ENCODE measurements at places on chromosomes 6 and 20.

DNA sequence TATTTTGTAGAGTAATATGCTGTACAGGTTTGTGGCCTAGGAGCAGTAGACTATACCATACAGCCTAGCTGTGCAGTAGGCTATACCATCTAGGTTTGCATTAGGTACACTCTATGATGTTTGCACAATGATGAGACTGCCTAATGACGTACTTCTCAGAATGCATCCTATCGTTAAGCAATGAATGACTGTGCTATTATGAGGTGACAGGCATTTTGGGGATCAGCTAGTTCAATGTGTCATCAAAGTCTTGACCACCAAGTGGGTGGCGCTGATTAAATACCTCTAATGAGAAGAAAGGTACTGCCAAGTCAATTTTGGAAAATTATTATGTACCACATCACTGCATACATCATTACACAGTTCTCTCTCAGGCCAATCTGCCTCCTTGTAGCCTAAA, 190.2 kb downstream of the BACH2 start:
- H3K4me1 ChIP-seq = peaks cover 38% of the 10 kb centered on the region
- DNase-seq = no peak
- H3K27ac ChIP-seq = no peak overlapping the region
- H3K36me3 ChIP-seq = no peaks in the 10 kb centered on the region
- H3K27me3 ChIP-seq = no peaks in the 10 kb centered on the region

GRCh38 chr6:25703005-25703404, 51.0 kb downstream of the SCGN start:
- no peaks in the 10 kb centered on the region for H3K36me3 ChIP-seq
- no peak overlapping the region for H3K4me3 ChIP-seq
- no peak overlapping the region for H3K27ac ChIP-seq
- DNase-seq = no peak

DNA sequence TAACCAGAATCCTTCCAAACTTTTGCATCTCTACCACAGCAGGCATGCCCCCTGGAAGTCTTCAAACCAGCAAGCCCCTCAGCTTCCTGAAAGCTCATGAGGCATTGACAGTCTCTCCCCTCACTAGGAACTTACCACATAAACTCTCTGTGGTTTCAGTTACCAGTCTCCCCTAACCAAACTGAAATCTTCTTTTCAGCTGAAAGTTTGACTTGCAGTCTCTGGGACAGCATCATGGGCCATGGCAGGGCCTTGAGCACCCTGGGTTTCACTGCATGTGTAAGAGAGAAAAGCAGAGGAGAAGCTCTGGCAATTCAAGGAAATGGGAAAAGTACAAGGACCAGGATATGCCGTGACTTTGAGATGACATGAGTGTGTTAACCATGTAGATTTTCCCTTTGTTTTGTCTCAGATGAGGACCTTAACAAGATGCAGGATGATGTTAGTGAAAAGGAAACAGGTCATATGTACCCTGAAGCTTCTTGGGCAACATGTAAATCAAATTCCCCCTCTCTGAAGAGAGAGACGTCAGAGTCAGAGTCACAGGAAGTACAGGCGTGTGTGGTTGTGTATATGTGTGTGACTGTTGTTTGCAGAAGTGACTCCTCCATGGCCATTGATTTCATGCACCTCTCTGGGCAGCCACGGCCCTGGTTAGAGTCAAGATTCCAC, 106.3 kb downstream of the TNFRSF21 start:
- H3K4me3 ChIP-seq = no peak overlapping the region
- H3K27me3 ChIP-seq = no peaks in the 10 kb centered on the region
- H3K4me1 ChIP-seq = peaks cover 2% of the 10 kb centered on the region
- H3K27ac ChIP-seq = no peak overlapping the region

GRCh38 chr6:28727559-28728211, 196.1 kb downstream of the TRIM27 start:
- H3K27me3 ChIP-seq = peaks cover 35% of the 10 kb centered on the region
- no peak for DNase-seq
- no peaks in the 10 kb centered on the region for H3K36me3 ChIP-seq
- no peak overlapping the region for H3K27ac ChIP-seq
- peaks cover 3% of the 10 kb centered on the region for H3K4me1 ChIP-seq

- H3K4me1 ChIP-seq = no peaks in the 10 kb centered on the region
- no peak for DNase-seq
- H3K4me3 ChIP-seq = no peak overlapping the region
- no peaks in the 10 kb centered on the region for H3K27me3 ChIP-seq
These were observed 515.0 kb downstream of the CDH26 start for GRCh38 chr20:60473211-60473610.
